ENCODE measurements at places on chromosomes 6 and 20. TPM values are rescaled to one million over a fixed set of nuclear protein-coding genes. Genes with fewer than 3 reads are reported as not detected.

The FAM135A gene
- 61.5 TPM for total RNA-seq

The C6orf132 gene
- total RNA-seq = 8.5 TPM

The JPH2 gene
- 188 TPM for total RNA-seq

The KLC4 gene
- 32.3 TPM for total RNA-seq

The TSHZ2 gene
- 11.8 TPM for total RNA-seq

The FAM229B gene
- 12.1 TPM for total RNA-seq

The PRIM2 gene
- total RNA-seq = 16.3 TPM

The PLA2G7 gene
- total RNA-seq = 0.82 TPM

The BTN1A1 gene
- total RNA-seq = not detected

The HAO1 gene
- not detected for total RNA-seq

The C20orf204 gene
- 0.82 TPM for total RNA-seq

The SLA2 gene
- 0.21 TPM for total RNA-seq

Measured in tongue (tissue), 3 donors.